ENCODE measurements at places on chromosomes 3 and 15.

DNA sequence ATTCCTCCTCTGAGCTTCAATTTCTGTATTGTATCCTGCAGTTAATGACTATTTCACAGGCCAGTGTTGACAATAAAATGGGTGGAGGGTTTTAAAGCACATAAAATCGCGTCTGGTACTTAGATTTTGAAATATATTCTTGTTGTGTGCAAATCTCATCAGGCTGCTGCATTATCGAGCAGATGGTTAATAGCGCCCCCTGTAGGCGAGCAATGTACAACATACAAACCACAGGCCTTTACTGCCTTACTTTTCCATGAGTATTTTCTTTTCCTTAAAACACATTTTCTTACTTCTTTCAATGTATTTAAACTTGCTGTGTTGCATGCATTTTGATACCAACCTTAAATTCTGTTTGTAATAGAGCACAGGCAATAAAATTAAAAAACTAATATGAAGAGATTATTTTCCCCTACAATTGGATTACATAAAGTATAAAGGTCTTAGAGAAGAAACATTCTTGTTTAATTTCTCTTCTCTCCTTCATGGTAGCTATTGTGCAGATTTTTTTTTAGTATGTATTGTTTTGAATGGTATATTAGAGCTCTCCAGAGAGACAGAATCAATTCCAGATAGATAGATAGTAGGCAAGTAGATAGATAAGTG, 608.4 kb downstream of the CADM2 start:
- DNase-seq = no peak

GRCh38 chr15:44340410-44340809, 51.9 kb downstream of the GOLM2 start:
- peak; percentile 74 for DNase-seq

GRCh38 chr3:20056725-20057611, 16.7 kb downstream of the KAT2B start:
- DNase-seq = peak; percentile 95

DNA sequence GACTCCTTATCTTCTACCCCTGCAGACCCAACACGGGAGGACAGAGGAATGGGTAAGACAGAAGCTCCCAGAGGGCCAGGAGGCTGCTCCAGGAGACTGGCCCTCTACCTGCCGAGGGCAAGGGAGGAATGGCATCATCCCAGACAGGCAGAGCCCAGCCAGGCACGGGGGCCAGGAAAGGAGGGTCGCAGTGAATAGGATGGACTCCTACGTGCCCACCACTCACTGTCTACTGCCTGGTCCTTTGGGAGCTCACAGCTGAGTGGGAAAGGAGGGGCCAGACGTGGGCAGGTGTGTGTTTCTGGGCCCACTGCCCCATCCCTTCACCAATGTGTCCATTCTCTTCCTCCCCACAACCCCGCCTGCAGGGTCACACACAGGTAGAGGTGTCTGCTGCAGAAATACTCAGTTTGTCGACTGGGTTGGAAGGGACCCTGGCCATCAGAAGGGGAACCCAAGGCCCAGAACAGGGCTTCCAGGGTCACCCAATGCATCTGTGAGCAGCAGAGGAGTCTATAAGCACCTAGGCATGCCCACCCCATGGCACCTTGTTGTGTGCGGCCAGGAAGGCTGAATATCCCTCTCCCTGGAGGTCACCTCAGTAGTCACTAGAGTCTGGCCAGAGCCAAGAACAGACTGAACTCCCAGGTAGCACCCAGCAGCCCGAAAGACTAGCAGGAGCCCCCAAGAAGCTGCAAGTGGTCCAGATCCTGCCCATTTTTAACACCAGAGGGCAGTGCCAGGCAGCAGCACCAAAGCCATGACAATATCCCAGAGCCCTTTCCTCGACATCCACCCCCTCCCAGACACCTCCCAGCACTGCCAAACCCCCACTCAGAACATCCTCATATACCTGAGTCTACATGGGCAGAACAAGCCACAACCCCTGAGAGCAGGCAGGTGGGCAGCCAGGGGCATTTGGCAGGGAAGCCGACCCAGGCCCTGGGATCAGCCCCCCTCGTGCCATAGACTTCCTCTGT, 24.0 kb downstream of the TKT start:
- no peak for DNase-seq

GRCh38 chr15:85118581-85118980, 136.9 kb downstream of the PDE8A start:
- no peak for DNase-seq

- DNase-seq = no peak
Measured at GRCh38 chr15:78933823-78934654, 10.8 kb downstream of the CTSH start.

- DNase-seq = peak; percentile 61
Measured at GRCh38 chr3:150227839-150228238, 180.3 kb upstream of the TSC22D2 start.

DNA sequence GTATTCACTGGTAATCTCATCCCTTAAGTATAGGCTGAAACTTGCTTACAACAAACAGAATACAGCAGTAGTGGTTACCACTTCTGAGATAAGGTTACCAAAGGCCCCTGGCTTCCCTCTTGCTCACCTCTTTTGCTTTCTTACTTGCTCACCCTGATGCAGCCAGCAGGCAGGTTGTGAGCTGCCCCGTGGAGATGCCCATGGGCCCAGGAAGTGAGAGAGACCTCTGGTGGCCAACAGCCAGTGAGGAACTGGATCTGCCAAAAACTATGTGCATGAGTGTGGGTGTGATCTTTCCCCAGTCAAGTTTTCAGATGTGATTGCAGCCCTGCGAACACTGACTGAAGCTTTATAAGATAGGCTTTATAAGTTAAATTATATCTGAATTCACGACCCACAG, 48.7 kb downstream of the NMNAT3 start:
- no peak for DNase-seq

DNA sequence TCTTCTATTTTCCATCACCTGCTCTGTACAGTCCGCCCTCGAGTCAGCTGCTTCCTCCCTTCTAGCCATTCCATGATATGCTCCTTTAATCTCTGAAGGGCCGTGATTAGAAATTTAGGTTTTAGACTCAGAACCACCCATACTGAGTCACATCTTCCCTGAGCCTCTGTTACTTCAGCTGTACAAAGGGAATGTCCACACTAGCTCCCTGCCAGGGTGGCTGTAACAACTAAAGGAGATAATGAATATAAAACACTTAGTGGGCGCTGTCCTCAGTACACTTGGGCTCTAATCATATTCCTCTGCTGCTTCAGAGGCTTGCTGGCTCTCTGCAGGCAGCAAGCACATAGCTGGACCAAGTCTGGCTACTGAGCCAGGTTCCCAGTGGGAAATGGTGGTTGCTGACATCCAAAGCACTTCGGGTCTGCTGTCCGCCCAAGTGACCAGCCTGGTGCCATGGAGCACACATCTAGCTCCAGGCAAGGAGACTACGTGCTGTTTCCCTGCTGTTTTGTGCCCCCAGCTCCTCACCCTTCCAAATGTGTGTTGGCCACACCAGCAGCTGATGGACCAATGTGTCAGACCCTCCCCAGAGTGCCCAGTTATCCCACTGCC, 901 bp upstream of the CHST14 start:
- no peak for DNase-seq

- peak; percentile 65 for DNase-seq
Measured at GRCh38 chr15:41698779-41699178, 38.6 kb downstream of the MGA start.

DNA sequence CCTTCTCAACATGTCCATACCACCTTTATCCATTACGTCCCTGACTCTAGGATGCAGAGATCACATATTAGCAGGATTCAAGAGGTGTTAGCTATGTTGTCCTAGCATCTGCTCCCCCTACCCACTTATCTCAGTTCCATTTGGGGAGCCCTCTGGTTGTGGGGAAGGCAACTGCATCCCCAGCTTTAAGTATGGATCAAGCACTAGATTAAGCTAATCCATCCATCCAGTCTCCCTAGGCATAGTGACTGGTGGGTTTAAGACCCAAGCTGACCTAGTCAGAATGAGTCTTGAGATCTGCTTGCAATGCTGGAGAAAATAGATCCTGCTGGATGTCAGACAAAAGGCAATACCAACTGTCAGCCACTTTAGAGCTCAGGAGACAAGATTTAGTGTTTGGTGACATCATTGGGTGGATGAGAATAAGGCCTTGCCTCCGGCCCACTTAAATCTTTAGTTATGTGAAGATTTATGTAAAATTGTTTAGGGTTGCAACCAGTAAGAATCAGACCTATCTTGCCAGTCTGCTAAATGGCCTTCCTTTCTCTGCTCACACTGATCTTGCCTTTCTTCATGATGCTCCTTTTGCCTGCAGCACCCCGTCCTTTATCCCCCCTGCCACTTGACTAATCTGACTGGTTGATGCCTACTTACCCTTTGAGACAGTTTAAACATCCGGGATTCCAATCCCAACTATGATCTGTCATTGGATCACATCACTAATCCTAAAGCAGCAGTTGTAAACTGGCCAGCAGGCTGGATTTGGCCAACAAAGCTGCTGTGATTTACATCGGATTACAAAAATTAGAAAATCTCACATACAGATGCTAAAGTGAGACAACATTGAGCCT, 2.1 kb upstream of the ISY1 start:
- DNase-seq = no peak

- DNase-seq = no peak
Measured at GRCh38 chr3:675846-676245, 417.0 kb upstream of the CNTN6 start.

GRCh38 chr3:190862209-190863118, at the start of gene GMNC:
Gene GMNC (minus strand): TSS chr3:190862694. CDS start chr3:190862615, 79 bp downstream.
- DNase-seq = peak; percentile 47

- peak; percentile 64 for DNase-seq
Measured at GRCh38 chr15:32852771-32853170, 135.0 kb downstream of the GREM1 start.

GRCh38 chr3:159632851-159633250, 355.8 kb upstream of the IL12A start:
- no peak for DNase-seq

- DNase-seq = peak; percentile 73
Measured at GRCh38 chr3:148319161-148319915, 378.4 kb upstream of the AGTR1 start.

- peak; percentile 69 for DNase-seq
Measured at GRCh38 chr15:74620636-74621545, 5.3 kb downstream of the CLK3 start.

GRCh38 chr3:5057272-5057671, 64.8 kb upstream of the ARL8B start:
- DNase-seq = no peak

DNA sequence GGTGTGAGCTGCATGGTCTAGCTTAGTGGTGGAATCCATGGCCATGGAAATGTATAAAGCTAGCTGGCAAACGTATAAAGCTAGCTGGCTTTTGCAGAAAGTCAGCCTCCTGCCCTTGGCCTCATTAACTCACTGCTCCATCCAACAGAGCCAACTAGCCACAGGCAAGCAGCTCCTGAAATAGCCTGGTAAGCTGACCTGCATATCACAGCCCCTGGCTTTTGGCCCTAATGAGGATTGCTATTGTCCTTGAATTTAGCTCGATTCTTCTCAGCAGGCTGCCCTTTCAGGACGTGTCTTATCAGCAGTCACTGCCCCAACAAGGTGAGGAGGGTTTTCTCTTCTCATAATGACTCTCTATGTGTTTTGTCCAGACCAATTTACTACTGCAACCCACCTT, 446.8 kb downstream of the WDR72 start:
- DNase-seq = no peak

GRCh38 chr15:49863431-49864224, 242.8 kb downstream of the DTWD1 start:
- DNase-seq = peak; percentile 83

- DNase-seq = peak; percentile 59
Measured at GRCh38 chr3:192812743-192813383, 85.5 kb upstream of the FGF12 start.

DNA sequence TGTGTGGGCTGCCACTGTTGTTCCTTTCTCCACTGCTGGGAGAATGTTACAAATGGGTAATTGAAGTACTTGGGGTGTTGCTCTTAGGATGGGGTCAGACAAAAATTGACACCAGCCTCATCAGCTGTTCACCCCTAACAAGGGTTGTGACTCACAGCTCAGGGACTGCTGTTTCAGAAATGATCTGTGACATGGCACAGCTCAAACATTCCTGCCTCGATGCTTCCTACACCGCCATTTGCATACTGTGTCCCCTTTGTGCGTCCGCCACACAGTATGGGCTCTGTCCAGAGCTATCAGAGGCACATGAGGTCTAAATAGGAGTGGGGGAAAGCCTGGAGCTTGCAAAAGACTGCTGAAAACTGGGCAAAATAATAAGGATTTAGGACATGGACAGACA, 43.9 kb downstream of the CCNL1 start:
- DNase-seq = no peak

DNA sequence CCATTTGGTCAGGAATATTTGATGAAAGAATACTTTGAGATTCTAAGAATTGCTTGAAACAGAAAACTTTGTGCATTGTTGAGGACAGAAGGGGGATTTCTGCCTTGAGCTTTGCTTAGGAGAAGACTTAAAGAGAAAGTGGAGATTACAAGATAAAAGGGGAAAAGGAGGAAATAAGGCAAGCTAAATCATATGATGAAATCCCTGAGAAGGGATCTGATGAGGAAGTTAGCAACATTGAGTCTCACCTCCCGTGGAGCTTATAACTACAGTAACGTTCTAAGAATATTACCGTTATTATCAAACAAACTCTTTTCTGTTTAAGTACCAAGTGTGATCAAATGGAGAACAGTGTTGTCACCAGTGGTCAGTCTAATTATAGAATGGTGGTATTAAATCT, 414.7 kb upstream of the NAALADL2 start:
- DNase-seq = no peak

GRCh38 chr15:34436956-34437442, 609 bp downstream of the GOLGA8A start:
- peak; percentile 12 for DNase-seq

DNA sequence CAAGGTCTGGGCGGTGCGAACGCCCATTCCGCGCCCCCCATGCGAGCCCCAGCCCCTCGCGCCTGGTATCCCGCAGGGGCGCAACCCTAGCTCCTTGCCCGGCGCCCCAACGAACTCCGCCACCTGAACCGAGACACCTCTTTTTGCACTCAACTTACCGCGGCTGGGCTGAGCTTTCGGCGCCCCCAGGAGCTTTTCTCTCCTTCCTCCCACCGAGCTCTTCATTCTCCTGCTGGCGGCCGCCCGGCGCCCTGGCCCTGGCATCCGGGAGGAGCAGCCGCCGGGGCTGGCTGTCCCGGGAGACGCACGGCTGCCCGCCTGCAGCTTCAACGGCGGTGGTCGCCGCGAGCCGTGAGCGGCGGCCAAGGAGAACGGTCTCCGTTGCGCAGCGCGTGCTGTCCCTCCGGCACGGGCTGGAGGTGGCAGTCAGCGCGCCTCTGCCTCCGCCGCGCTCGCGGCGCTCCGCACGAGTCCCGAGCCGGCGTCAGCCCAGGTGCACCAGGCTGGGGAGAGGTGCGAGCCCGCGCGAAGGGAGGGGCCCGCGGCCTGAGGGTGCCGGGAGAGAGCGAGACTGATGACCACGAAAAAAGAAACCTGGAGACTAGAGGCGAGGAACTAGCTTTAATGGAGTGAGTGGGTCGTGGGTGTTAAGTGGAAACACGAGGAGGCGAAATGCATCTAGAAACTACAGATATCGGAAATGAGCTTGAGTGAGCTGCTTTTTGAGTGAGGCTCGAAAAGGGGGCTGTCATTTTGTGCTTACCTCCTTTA, 621.5 kb upstream of the ZNF385D start:
- DNase-seq = no peak

GRCh38 chr15:53548236-53548635, 211.2 kb downstream of the WDR72 start:
- DNase-seq = no peak
